ENCODE measurements at places on chromosomes 2 and 18.

DNA sequence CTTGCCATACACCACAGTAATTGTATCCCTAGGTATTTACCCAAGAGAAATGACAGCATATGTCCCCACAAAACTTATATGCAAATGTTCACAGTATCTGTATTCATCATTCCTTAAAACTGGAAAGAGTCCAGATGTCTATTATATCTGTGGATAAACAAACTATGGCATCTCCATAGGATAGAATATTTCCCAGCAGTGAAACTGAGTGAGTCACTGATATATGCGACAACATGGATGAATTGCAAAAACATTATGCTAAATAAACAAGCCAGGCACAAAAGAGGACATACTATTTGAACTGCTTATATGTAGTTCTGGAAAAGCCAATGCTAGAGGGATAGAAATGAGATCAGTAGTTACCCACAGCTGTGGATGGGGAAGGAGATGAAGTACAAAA, 359.4 kb upstream of the DSEL start:
- peak; percentile 19 for DNase-seq

GRCh38 chr2:223759569-223760430, 77.6 kb downstream of the AP1S3 start:
- DNase-seq, result peak; percentile 56

GRCh38 chr2:219071131-219071816, 10.6 kb upstream of the IHH start:
- DNase-seq, result no peak

- no peak for DNase-seq
Measured at GRCh38 chr2:222651718-222652418, 4.0 kb downstream of the FARSB start.

DNA sequence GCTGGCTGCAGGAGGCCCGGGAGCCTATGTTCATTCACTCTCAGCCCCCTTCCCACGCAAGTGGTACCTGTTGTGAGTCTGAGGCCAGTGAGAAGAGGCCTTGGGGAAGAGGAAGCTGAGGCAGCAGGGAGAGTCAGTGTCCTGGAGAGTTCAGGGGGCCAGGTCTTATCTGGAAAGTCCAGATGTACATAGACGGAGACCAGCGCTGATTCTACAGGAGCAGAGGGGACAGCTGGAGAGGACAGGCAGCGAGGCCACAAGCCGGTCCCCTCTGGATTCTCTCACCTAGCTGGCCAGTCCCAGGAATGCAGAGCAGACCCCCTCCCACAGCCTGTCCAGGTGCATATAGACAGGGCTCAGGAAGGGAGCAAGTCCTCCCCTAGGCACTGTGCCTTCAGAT, 29.1 kb upstream of the SELENOI start:
- no peak for DNase-seq

- DNase-seq, result no peak
Measured at GRCh38 chr2:236866542-236867340, 218.9 kb upstream of the COPS8 start.

DNA sequence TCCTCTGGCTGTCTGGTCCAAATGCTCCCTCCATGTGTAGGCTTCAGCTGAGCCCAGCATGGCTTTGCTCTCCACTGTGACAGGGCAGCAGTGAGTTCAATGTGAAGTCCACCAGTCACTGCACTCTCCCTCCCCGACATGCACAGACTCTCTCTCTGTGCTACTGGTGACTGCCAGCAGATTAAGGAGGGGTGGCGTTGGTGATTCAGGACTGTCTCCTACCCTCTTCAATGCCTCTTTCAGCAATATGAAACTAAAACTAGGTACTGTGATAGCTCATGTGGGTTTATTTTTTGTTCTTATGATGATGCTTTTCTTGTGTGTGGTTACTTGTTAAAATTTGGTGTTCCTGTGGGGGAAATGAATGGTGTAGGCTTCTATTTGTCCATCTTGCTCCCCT, 201.0 kb upstream of the RBMS1 start:
- no peak for DNase-seq

DNA sequence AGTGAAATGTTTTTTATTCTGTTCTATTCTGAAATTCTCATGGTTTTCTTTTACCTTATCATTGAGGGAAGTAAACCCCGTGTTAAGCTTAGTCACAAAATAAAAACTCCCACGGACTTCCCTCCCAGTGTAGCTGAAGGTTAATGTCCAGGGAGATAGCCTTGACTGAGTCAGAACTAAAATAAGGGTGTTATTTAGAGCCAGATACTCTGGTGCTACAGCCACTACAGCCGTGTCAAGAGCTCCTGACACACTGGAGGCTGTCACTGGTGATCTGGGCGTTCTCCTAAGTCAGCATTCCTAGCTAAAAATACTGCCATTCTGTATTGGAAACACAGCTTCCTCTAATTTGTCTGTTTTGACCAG, 82.0 kb upstream of the RANBP2 start:
- DNase-seq, result peak; percentile 95

DNA sequence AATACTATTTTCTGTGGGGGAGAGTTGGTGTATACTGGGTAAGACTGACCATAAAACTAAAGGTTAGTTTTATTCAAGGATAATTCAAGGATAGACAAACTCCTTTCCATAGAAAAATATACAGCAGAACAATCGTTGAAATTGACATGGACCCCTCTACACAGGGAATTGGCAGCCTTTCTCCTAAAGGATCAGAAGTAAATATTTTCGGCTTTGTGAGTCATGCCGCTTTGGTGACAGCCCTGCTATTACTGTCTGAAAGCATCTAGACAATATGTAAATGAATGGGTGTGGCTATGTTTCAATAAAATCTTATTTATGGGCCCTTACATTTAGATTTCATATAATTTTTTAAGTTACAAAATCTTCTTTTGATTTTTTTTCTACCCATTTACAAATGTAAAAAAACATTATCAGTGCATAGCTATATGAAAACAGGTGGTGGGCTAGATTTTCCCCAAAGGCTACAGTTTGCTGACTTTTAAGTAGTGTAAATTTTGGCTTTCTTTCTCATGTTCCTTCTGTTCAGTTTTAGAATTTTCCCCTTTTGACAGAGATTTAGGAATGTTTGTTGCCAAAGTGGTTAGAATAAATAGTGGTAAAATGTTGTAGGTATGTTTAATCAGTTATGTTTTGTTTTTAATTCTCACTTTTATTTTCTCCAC, 270.6 kb downstream of the DCC start:
- DNase-seq, result no peak

DNA sequence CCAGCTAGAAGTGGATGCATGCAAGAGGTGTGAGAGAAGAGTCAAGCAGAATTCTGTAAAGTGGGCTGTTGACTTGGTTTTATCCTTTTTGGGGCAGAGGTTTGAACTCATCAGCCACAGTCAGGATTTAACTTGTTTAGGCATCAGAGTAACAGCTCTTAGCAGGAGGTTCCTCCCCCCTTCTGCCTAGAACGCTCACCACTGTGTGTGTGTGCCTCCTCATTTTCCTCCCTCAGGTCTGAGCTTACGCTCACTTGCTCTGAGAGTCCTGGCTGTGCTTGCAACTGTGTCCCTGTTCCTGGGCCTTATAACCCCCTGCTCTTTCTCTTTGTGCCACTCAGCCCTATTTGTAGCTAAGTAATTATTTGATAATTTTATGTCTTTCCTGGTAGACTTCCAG, 167.9 kb downstream of the TMEM182 start:
- no peak for DNase-seq

DNA sequence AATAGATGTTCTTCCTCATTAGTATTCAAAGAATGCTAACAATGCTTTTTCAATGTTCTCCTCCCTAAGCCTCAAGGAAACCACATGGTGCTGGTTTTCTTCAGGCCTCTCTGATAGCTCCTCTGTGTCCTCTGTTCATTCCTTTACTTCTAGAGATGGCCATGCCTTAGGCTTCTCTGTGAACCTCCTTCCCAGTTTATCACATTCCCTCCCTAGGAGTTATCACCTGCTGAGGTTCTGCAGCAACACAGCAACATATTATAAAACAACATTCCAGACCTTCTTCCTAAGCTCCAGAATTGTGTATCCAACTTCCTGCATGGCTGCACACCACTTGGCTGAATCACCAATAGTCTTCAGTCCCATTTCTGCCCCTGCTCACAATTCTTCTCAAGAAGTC, 325.5 kb downstream of the IRS1 start:
- no peak for DNase-seq
